Choroid plexus epithelial cell (primary cell): ENCODE measurements at places on chromosomes 7 and 10.

GRCh38 chr10:125707541-125708468 is 11.7 kb upstream of the EDRF1 start:
- peak; percentile 27 for DNase-seq

- no peak for DNase-seq
Observed at GRCh38 chr10:68471063-68471585, 649 bp downstream of the DNA2 start.

DNA sequence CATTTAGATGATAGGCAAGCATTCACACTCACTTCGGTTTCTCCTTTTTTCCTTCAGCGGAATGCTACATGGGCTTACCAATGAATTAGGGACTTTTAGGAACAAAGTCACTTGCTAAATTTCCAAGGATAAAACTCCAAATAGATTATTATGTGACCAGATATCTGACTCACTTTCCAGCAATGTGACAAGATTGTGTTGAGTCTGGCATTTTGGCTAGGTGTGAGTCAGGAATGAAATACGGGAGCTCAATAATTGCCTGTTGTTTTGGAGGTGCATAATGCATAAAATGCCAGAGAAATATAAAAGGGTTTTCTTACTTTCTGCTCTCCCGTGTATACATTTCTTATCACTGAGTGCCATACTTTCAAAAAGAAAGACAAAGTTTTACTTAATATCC is 721.1 kb downstream of the KCNMA1 start:
- DNase-seq: no peak

- DNase-seq: no peak
Observed at GRCh38 chr7:30923774-30924413, 12.2 kb downstream of the AQP1 start.

GRCh38 chr10:27529010-27529783 is 25.1 kb downstream of the RAB18 start:
- peak; percentile 43 for DNase-seq

- no peak for DNase-seq
Observed at GRCh38 chr7:40595129-40595528, 460.3 kb downstream of the SUGCT start.

DNA sequence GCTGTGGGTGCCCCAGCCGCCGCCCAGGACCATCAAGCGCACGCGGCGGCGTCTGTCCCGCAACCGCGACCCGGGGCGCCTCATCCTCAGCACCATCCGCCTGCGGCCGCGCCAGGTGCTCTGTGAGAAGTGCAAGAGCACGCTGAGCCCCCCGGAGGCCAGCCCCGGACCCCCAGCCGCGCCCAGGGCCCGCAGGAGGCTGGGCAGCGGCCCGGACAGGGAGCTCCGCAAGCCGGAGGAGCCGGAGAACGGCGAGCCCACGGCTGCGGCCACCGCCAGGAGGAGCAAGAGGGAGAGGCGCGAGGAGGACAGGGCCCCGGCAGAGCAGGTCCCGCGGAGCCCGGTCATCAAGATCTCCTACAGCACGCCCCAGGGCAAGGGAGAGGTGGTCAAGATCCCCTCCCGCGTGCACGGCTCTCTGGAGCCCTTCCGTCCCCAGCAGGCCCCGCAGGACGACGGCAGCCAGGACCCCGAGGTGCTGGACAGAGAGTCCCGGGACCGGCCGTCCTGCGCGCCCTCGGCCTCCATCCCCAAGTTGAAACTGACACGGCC is 8.0 kb downstream of the PWWP2B start:
- DNase-seq: no peak

DNA sequence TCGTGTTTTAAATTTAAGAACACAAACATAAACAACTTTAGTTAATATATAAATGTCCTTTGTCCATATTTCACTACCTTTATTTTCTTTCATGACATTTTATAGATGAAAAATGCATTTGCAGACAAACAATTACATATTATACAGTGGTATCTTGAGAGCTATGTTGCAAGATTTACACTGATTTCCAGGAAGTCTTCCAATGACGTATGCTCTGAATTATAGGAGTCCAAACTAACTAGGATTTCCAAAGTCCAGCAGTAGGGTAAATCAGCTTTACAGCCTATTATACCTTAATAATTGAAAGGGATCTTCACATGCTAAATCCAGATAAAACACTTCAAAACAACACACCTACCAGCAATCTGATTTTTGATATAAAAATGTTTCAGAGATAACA is 69.4 kb downstream of the HYCC1 start:
- no peak for DNase-seq

GRCh38 chr7:83941300-83941699 is 253.3 kb downstream of the SEMA3A start:
- no peak for DNase-seq

GRCh38 chr7:147674705-147675104 is 915.9 kb upstream of the C7orf33 start:
- DNase-seq: no peak

DNA sequence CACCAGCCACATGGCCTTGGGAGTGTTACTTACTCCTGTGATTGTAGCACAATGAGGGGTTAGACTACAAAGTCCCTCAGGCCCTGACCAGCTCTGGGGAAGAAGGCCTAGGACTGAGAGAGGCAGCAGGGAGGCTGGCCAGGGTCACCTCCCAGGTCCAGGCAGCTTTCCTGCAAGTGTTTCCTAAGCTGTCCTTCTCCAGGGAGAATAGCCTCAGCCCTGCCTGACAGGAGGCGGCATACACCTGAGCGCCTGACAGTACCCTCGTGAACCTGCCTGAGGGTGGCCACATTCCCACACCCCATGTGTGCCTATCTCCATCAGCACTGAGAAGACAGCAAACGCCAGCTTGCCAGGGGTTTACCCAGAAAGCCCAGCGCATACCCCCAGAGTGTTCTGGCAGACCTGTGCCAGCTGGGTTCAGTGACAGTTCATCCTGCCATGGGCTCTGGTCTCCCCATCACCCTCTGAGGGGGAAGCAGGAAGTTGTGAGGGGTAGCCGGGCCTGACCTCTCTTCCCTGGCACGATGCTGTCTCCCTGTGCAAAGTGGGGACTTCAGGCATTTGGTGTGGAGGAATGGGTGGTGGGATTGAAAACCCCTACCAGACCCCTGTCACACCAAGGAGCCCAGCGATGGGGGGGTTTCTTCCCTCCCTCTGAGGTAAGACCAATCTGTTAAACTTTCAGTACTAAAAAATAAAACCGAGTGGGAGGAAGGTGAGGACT is 56.3 kb upstream of the CAMK2B start:
- no peak for DNase-seq

DNA sequence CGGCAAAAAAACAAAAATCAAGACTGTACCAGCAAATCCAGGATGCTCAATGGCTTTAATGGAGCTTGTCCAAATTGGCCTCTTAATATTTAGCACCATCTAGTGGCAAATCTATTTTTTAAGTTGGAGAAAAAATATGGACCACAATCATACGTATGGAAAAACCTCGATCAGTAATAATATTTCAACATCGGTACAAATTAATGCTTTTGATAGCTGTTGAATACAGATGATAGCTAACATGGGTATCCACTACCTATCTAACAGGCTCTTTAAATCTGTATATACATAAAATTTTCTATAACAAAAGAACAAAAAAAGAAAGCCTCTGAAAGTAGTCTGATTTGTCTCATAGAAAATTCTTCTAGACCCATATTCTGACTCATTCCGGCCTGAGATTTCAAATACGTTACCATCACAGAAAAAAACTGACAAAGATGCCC is 29.2 kb downstream of the COA1 start:
- peak; percentile 85 for DNase-seq

GRCh38 chr10:64039198-64039597 is 518.0 kb downstream of the REEP3 start:
- DNase-seq: no peak

DNA sequence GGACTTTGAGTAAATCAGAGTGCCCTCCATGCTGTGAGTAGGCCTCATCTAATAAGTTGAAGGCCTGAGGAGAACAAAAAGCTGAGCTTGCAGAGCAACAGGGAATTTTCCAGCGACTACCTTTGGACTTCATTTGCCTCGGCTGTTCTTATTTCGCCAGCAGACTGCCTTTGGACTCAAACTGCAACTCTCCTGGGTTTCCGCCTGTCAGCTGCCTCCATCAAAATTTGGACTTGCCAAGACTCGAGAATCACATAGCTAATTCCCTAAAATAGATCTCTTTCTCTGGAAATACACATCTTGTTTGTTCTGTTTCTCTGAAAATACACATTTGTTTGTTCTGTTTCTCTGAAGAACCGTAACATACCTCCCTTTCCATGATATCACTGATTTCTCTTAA is 93.8 kb downstream of the ITGB8 start:
- DNase-seq: no peak

- peak; percentile 82 for DNase-seq
Observed at GRCh38 chr10:121772884-121773283, 154.9 kb downstream of the ATE1 start.

- DNase-seq: no peak
Observed at GRCh38 chr10:60955316-60955715, 11.3 kb upstream of the RHOBTB1 start.

DNA sequence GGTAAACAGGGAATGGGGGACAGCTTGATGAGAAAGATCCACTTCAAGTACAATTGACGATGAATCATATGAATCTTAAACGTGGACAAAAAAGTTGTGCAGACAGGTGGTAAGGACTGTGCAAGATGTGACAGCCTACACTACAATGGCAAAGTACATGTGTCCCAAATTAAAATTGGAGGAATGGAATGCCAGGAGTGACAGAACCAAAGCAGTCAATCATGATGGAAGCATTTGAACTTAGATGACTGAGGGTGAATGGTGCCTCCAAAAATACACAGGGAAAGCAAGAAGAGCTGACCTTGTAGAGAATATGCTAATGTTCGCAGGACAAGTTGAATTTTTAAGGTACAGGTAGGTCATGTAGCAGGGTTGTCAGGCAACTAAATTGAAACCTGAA is 150.3 kb upstream of the WNT16 start:
- DNase-seq: no peak

- no peak for DNase-seq
Observed at GRCh38 chr7:150336746-150337145, 4.7 kb downstream of the RARRES2 start.

DNA sequence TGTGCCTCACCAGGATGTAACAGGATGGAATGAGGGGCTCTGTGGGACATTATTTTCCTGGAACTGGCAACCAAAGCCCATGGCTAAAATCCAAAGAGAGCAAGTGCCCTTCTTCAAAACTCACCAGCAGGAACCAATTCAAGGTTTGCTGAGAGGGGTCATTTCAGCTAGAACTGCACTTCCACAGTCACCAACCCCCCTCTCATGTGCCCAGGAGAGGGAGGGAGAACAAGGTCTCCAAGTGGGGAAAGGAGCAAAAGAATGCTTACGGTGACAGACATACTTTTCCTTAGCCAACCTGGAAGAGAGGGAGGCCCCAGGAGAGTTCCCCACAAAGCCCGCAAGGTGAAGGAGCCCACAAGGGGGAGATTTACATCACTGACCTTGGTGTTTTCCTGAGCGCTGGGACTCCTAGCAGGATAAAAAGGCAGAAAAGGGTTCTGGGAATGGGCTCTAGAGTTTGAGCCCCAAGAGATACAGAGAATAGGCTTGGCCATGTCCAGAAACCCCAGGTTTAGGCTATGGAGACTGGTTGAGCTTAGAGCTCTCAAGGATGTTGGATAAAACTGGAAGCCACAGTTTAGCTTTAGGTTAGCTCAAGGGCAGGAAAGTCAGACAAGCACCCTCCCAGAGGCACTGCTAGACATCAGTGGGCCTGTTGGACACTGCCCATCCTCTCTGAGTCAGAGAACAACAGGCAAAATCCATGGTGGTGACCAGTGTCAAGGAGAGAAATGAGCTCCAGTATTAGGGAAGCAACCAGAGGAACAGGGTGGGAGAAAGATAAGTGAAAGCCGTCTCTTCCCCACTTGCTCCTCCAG is 63.9 kb upstream of the GHITM start:
- DNase-seq: no peak

GRCh38 chr10:59126991-59127390 is 49.5 kb upstream of the PHYHIPL start:
- DNase-seq: no peak

GRCh38 chr7:130994378-130995115 is 260.5 kb upstream of the KLF14 start:
- peak; percentile 28 for DNase-seq

DNA sequence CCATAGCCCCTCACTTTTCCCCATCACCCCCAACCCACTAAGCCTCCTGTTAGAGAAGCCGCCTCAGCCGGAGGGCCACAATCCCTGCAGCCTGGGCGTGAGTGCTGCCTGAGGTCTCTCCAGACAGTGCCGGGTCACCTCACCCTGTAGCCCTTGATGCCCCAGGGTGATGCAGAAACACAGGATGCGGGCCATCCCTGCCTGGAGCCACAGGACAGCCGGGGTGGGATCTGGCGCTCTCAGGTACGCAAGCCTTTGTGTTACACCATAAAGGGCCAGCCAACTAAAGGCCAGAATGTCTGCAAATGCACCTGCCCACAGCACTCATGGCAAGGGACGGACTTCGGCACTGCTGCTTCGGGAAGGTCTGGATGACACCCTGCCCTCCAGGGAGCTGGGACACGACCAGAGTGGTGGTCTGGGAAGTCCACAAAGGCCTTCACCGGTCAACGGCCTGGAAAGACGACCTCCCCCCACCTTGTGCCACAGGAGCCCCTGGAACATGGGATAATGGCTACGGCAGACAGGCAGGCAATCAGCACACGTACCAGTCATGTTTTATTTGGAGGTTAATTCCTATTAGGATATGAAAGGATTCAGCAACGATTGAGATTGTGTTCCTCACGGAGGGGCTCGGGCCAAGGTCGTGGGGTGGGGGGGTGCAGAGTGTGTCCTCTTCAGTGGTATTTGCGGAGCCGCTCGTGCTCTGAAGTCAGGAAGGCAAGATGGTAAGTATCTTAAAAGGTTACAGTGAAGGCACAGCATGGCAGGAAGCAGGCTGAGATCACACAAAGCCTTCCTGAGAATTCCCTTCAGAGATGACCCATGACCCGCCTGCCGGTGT is 8.1 kb downstream of the ATP5MF start:
- no peak for DNase-seq

- DNase-seq: no peak
Observed at GRCh38 chr10:99809481-99809880, 27.0 kb downstream of the ABCC2 start.

GRCh38 chr10:5585517-5586206 is 60.9 kb downstream of the CALML3 start:
- DNase-seq: no peak

DNA sequence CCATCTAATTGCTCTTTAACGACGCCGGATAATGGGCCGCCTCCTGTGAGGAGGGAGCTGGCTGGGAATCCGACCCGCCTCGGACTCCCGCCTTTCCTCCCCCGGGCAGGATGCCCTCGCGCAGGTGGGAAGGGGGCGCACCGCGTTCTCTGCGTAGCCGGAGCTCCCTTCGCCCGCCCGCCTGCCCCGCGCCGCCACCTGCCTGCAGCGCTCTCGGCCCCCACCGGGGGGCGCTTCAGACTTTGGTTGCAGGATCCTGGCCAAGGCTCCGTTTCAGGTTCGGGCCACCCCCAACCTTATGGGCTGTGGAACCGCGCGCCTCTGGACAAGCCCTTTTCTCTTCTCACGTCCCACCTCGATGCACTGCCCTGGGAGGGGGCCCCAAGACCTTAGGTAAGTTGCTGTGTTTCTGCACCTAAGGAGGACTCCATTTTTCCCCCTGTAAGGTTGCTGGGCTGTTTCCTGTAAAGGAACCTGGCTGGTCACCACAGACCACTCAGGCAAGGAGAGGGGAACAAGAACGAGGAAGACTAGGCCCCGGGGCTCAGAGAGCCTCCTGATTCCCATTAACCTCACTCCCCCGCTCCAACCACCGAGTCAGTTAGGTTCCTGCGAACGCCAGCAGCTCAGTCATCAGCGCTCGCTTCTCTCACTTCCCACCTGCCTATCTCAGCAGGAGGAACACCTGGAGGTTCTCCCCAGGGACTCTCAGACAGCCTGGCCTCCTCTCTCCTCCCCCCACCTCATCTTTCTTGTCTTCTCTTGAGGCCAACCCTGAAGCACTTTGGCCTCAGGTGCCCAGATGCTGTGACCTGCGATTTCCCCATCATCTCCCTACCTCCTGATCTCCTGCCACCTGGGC is 11.3 kb upstream of the KAZALD1 start:
- DNase-seq: peak; percentile 54
